H4 (cell line): ENCODE measurements at places on chromosomes 2 and 18. TPM values are rescaled to one million over a fixed set of nuclear protein-coding genes. Genes with fewer than 3 reads are reported as not detected.

DNA sequence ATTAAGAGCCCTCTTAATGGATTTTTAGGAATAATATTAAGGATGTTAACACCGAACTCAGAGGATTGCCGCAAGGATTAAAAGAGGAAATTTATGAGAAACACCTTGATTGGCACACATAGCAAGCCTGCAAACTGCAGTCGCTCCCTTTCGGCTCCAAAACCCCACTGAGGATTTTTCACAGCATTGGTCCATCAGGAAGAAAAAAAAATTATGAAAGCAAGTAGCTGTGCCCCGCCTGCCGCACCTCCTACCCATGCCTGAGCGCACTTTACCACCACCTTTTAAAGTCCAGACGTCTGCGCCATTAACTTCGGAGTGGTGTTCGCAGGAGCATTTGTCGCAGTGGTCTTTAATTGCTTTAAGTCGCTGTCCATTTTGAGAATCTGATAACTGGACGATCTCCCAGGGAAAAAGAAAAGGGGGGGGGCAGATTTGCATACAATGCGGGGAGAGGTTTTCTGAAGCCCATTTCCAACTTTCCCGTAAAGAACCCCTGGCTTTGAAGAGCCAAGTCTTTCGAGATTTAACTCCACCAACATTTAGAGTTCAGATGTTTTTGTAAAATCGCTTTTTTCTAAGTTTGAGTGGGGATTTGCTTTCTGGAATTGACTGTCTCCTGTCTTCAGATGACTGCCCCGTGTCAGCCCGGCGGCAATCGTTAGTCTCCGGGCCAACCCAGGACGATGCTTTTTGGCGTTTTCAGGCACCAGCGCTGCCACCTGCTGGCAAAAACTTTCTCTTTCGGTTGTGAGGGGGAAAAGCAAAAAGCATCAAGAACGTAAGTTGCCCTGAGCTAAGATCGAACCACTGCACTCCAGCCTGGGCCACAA is 913 bp upstream of the TRABD2A start:
- DNase-seq = peak; percentile 76

GRCh38 chr2:10522726-10523405 is 74.7 kb upstream of the ODC1 start:
- no peak for DNase-seq

- no peak for DNase-seq
Observed at GRCh38 chr2:2098458-2099167, 232.5 kb downstream of the MYT1L start.

DNA sequence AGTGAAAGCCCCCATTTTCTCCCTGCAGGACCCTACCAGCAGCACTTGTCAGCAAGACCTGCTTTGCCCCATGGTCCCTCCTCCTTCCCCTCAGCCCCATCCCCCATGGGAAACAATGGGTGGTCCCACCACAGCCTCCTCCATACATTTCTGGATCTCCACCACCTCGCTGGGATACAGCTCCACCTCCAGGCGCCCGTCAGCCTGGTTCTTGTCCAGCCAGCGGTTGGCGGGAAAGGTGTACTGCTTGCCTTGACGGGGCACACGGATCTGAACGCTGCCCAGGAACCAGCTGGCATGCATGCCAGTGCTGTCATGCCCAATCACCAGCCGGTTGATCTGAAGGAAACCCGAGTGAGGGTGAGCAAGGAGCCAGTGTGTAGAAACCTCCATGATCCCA is 90.9 kb downstream of the LOXHD1 start:
- no peak for DNase-seq

DNA sequence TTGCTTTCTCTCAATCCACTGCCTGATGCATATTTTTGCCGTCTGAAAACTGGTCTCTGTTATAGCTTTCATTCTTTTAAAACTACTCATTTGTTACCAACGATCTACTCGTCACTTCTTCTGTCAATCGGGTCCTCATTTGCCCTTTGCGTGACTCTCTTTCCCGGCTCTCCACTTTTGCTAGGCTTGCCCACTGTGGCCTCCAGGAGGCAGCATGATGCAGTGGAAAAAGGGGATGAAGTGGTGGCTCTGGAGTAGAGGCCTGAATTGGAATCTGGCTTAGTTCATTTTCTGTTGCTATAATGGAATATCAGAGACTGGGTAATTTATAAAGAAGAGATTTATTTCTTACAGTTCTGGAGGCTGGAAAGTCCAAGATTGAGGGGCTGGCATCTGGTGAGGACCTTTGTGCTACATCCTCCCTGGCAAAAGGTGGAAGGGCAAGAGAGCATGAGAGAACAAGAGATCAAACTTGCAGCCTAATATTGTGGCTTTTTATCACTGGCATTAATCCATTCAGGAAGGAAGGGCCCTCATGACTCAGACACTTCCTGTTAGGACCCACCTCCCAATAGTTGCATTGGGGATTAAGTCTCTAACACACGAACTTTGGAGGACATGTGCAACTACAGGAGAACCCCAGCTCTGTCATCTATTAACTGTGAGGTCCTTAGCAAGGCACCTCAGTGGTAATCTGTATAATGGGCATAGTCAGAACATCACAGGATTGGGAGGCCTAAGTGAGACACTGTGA is 15.4 kb downstream of the GDF7 start:
- no peak for DNase-seq

GRCh38 chr2:69032336-69032735 is 19.4 kb downstream of the ANTXR1 start:
- DNase-seq = no peak

DNA sequence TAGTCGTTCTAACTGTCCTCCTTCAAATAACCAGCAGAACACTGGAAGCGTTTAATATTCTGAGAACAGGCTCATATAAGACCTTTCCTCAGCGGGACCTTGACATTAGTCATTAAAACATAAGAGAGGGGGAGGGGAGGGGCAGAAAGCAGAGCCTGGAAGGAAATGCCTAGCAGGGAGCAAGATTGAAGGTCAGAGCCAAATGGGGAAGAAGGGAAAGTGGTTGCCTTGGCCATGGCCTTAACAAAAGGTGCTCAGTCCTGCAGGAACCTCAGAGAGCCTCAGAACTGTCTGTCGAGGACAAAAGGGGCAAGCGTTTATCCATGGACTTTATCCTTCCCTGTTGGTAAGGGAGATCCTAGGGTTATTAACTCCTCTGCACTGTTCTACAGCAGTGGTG is 856 bp upstream of the PLA2R1 start:
- DNase-seq = no peak

DNA sequence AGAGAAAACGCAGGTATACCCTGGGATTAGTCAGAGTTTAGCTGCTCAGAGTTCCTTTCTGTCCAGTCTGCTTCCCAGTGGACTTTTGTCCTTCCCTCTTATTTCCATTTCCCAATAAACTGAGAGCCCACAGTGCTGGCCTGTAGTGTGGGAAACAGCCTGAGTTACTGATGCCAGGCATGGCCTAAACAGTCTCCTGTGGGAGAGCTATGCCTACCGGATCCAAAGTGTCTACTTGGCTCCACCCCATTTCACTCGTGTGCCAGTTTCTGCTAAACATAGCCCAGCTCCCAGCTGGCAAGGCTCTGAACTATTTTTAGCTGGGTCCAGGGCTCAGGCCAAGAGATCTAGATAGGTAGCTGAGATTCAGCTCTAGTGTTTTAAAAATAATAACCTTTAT is 15.6 kb upstream of the PPP1CB start:
- DNase-seq = peak; percentile 67

DNA sequence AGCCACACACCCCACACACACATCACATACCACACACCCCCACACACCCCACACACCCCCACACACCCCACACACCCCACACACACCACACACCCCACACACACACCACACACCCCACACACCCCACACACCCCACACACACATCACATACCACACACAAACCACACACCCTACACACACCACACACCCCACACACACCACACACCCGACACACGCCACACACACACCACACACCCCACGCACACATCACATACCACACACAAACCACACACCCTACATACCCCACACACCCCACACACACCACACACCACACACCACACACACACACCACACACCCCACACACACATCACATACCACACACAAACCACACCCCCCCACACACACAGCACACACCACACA is 22.4 kb downstream of the TWIST2 start:
- DNase-seq = no peak

DNA sequence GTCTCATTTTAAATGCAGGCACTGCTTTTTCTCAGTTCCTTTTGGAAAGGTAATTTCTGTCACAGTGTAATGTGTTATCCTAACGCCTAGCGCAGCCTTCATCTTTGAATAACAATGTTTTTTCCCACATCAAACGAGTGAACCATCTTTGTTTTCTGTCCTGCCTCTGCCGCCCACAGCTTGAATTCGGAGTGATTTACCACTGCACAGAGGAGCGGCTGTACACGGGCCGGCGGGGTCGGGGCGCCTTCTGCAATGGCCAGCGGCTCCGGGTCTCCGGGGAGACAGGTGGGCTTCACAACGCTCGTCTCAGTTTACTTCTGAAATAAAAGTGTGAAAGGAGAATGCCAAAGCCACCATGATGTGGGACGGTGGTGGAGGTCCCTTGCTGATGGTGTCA is 32.8 kb downstream of the IMPA2 start:
- no peak for DNase-seq

Gene KCMF1
- total RNA-seq = 61.6 and 90.1 TPM in 2 replicates

Gene TGIF1
- total RNA-seq = 126 and 127 TPM in 2 replicates

Gene HOXD3
- total RNA-seq = 0.29 and 0.70 TPM in 2 replicates

Gene GPAT2
- total RNA-seq = not detected in 2 replicates
